ENCODE measurements at places on chromosomes 6 and 20. TPM values are rescaled to one million over a fixed set of nuclear protein-coding genes. Genes with fewer than 3 reads are reported as not detected.
A peak's percentile ranks its signal among the peaks of the same experiment; 100 is the strongest.

DNA sequence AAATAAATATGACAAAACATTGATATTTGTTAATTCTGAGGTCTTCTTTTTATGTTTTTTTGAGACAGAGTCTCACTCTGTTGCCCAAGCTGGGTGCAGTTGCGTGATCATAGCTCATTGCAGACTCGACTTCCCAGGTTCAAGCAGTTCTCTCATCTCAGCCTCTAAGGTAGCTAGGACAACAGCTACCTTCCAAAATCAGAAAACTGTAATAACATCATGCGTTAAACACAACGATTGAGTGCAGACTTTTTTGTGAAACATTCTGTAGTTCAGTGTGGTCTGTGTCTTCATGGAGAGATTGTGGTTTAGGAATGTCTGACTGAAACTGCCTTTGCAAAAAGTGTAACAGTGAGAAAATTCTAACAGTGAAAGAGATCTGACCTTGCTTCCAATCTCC is 16.1 kb upstream of the DOK5 start:
- H3K27ac ChIP-seq, result no peak overlapping the region
- H3K36me3 ChIP-seq, result no peaks in the 10 kb centered on the region
- H3K4me1 ChIP-seq, result no peaks in the 10 kb centered on the region
- no peak for DNase-seq
- no peaks in the 10 kb centered on the region for H3K27me3 ChIP-seq

DNA sequence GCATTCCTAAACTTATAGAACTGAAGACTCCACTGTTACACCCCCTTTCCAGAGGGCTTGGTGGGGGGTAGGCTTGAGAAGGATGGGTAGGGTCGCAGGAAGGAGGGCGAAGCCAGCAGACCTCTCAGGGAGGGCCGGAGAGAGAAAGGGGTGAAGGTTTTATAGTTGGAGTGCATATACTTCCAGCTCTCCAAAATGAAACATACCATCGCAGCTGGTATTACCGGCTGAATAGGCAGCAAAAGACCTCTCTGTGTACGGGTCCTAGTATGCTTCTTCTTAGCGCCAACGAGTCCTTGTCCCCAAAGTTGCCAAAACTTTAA is 1.0 kb upstream of the VGLL2 start:
- no peaks in the 10 kb centered on the region for H3K36me3 ChIP-seq
- peak overlapping the region; percentile 59 for H3K4me3 ChIP-seq
- DNase-seq, result peak; percentile 72
- peaks cover 7% of the 10 kb centered on the region for H3K4me1 ChIP-seq
- peaks cover 91% of the 10 kb centered on the region for H3K27me3 ChIP-seq

- H3K36me3 ChIP-seq, result no peaks in the 10 kb centered on the region
- no peak overlapping the region for H3K27ac ChIP-seq
- H3K27me3 ChIP-seq, result peaks cover 4% of the 10 kb centered on the region
- no peak overlapping the region for H3K4me3 ChIP-seq
- no peak for DNase-seq
- no peaks in the 10 kb centered on the region for H3K4me1 ChIP-seq
Measured at GRCh38 chr20:38316341-38316740, 12.4 kb downstream of the BPI start.

DNA sequence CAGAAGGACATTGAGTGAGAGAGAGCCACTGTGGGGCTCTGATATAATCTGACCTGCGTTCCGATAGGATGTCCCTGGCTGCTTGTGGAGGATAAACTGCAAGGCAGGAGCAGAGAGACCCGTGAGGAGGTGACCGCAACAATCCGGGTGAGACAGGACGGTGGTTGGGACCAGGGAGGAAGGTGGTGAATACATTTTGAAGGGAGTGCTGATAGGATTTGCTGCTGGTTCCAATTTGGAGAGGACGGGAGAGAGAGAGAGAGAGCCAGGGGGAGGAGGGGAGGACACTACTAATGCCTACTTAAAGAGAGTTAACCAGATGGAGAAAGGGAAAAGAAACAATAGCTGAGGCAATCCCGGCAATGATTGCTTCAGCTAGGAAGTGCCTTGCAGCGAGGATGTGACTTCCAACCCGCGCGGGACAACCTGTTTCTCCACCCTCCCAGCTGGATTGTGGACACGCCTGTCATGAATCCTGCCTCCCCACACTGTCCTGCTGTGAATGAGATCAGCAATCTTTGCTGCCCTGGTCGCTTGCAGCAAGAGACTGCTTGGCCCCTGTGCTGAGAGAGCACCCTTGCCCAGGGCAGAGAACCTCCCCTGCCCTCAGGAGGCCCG is 199.0 kb upstream of the KCNG1 start:
- no peak for DNase-seq
- H3K4me1 ChIP-seq, result no peaks in the 10 kb centered on the region
- no peak overlapping the region for H3K27ac ChIP-seq
- no peaks in the 10 kb centered on the region for H3K36me3 ChIP-seq
- H3K27me3 ChIP-seq, result peaks cover 5% of the 10 kb centered on the region

DNA sequence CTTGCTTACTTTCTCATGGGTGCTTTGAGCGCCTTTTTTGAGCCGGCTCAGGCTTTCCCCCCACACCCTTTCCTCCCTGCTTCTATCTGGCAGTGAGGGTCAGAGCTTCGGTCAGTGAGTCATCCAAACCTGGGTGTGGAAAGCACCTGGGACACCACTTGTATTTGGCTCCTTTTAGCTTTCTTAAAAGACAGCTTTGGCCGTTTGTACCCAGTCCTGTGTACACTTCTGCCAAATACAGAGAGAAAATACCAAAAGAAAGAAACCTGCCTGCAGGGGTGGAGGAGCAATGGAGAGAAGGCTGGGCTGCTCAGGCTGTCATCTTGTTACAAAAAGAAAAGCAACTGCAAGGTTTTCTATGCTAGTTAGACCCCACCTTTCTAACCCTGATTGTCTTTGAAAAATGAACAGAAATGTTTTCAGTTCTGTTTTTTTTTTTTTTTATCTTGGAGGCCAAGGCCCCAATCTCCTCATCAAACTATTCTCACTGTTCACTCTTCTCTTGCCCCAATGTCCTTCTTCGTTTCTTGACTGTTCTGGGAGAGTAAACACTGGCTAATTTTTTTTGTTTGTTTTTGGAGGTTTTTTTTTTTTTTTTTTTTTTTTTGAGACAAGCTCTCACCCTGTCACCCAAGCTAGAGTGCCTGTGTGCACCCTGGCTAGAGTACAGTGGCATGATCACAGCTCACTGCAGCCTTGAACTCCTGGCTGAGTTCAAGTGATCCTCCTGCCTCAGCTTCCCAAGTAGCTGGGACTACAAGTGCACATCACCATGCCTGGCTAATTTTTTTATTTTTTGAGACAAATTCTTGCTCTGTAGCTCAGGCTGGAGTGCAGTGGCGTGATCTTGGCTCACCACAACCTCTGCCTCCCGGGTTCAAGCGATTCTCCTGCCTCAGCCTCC is 76.4 kb downstream of the SSR1 start:
- no peaks in the 10 kb centered on the region for H3K27me3 ChIP-seq
- DNase-seq, result no peak
- peaks cover under 1% of the 10 kb centered on the region for H3K4me1 ChIP-seq
- H3K36me3 ChIP-seq, result peaks cover 49% of the 10 kb centered on the region
- no peak overlapping the region for H3K4me3 ChIP-seq

DNA sequence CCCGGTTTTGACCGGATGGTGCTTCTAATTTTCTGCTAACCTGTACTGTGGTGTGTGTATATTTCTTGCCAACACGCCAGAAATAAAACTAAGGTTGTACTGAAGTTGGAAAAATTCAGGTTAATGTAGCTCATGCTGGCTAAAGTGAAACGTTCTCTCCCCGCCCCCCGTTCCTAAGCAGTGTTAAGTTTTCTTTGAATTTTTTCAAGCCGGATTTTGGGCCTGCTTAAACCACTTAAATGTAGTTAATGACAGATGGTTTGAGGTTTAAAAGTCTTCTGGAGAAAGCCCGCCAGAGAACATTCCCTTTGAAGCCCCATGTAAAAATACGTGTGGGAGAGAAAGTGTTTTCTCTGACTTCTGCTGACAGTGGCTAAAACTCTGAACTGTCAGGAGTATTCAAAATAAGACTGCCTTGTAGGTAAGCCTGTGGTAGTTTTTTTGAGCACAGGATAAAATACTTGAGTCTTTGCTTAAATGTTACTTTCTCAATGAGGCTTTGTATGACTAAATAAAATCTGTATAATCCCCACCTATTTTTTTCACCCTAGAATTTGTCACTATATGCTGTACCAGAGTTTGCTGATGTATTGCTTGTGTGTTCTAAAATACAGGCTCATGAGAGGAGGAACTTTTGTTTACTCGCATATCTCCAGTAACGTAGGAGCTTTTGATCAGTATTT is 101.3 kb downstream of the OR2B2 start:
- peaks cover 39% of the 10 kb centered on the region for H3K4me1 ChIP-seq
- peak overlapping the region; percentile 89 for H3K27ac ChIP-seq
- H3K27me3 ChIP-seq, result no peaks in the 10 kb centered on the region
- DNase-seq, result no peak

DNA sequence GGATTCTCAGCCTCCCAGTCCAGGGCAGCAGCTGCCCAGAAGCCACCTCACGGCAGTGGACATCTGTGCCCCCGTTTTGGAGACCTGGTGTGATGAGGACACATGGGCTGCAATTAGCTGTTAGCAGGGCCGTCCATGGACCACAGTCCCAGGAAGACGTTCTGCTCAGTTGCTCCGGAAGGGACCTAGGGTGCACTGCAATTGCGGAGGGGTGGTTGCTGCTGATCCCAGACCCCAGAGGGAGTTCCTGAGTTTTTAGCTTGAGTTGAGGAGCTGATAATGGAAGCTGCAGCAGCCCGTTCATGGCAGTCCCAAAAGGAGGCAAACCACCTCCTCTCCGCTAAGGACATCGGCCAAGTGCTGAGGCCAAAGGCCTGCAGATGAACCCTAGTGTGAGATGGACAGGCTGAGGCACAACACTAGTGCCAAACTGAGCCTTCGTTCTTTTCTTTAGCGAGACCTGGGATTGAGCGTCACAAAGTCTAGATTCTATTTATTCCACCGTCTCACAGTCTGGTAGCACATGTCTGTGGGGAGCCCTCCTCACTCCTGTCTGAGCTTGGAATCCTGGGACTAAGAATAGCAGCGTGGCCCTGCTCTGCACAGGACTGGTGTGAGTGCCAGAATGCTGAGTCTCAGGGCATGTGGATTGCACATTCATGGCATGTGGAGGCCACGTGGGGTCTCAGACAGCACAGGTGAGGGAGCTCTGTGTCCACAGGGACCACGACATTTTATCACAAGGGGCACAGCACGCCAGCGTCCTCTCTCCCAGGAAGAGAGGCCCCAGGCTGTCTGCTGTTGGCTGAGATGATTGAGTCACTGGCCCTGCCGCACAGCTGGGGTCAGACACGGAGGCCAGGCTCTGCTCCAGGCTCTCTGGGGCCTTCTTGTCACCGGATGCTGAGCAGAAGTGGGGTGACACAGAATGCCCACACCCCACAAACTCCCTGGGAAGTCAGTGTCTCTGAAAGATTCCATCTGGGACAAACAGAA is 113.4 kb downstream of the PSMB1 start:
- H3K27me3 ChIP-seq, result no peaks in the 10 kb centered on the region
- H3K4me1 ChIP-seq, result peaks cover 13% of the 10 kb centered on the region
- DNase-seq, result peak; percentile 81
- no peaks in the 10 kb centered on the region for H3K36me3 ChIP-seq
- no peak overlapping the region for H3K4me3 ChIP-seq
- H3K27ac ChIP-seq, result no peak overlapping the region

DNA sequence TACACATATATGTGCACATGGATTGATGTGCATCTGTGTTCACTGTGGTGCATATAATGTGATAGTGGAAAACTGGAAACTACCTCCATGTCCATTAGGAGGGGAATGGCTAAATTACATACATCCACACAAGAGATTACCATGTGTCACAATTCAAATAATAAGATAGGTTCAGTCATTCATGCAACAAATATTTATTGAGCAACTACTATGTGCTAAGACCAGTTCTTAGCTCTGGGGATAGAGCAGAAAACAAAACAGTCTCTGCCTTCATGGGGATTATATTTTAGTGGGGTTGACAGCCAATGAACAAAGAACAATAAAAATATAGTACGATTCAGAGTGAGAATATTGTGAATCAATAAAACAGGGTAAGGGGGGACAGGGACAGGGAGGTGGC is 61.7 kb upstream of the PTGIS start:
- no peak overlapping the region for H3K27ac ChIP-seq
- H3K27me3 ChIP-seq, result peaks cover 3% of the 10 kb centered on the region
- peaks cover 4% of the 10 kb centered on the region for H3K36me3 ChIP-seq
- no peak for DNase-seq
- H3K4me3 ChIP-seq, result no peak overlapping the region

Gene STK4
- 33.7 TPM for total RNA-seq

GRCh38 chr6:147506704-147507114 is 1.8 kb upstream of the SAMD5 start:
- peak; percentile 96 for DNase-seq
- peaks cover 36% of the 10 kb centered on the region for H3K27me3 ChIP-seq
- H3K4me1 ChIP-seq, result peaks cover 12% of the 10 kb centered on the region

DNA sequence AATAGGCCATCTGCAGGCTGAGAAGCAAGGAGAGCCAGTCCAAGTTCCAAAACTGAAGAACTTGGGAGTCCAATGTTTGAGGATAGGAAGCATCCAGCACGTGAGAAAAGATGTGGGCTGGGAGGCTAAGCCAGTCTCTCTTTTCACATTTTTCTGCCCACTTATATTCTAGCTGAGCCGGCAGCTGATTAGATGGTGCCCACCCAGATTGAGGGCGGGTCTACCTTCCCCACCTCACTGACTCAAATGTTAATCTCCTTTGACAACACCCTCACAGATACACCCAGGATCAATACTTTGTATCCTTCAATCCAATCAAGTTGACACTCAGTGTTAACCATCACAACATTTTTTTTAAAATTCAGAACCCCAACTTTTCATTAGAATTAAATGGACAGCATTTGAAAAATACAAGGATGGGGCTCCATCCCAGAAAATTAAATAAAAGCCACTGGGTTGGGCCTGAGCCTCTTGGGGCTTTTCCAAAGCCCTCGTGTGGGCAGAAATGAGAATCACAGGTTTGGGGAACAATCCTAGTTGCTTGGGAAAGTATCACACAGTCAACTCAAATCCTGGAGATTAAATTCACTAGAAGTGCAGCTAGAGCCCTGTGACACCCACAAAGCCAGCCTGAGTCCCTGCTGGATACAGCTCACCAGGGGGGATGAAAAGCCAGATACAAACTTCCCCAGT is 2.2 kb downstream of the CLDN20 start:
- H3K4me1 ChIP-seq, result peaks cover 10% of the 10 kb centered on the region
- H3K27ac ChIP-seq, result no peak overlapping the region
- no peak for DNase-seq
- H3K4me3 ChIP-seq, result no peak overlapping the region
- no peaks in the 10 kb centered on the region for H3K27me3 ChIP-seq
- H3K36me3 ChIP-seq, result peaks cover 5% of the 10 kb centered on the region

GRCh38 chr20:41560970-41561369 is 57.2 kb downstream of the CHD6 start:
- H3K27ac ChIP-seq, result no peak overlapping the region
- no peaks in the 10 kb centered on the region for H3K27me3 ChIP-seq
- H3K36me3 ChIP-seq, result no peaks in the 10 kb centered on the region

Measured in osteoblast (primary cell).